Aorta (tissue), 5 donors: ENCODE measurements at places on chromosomes 5 and 9. TPM values are rescaled to one million over a fixed set of nuclear protein-coding genes. Genes with fewer than 3 reads are reported as not detected.

DNA sequence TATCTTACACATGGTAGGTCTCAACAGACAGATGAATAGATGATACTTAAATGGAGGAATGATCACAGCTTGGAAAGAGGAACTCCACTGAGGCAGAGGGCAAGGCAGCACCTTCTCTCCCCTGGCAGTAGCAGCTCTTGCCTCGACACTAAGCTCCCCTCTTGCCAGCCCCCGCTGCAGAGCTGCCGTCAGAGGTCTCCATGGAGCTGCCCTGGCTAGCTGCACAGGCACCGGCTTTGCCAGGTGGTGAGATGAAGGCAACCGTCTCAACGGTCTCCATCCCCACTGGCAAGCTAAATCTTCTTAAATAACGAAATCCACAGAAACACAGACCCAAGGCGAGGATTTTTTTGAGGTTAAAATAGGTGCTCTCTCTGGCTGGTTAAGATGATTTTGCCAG, 81.2 kb downstream of the CRB2 start:
- no peak overlapping the region for H3K27ac ChIP-seq
- no peaks in the 10 kb centered on the region for H3K4me1 ChIP-seq
- no peak for DNase-seq
- H3K4me3 ChIP-seq, result no peak overlapping the region
- no peaks in the 10 kb centered on the region for H3K27me3 ChIP-seq

The TAF11L14 gene
- total RNA-seq, result not detected

DNA sequence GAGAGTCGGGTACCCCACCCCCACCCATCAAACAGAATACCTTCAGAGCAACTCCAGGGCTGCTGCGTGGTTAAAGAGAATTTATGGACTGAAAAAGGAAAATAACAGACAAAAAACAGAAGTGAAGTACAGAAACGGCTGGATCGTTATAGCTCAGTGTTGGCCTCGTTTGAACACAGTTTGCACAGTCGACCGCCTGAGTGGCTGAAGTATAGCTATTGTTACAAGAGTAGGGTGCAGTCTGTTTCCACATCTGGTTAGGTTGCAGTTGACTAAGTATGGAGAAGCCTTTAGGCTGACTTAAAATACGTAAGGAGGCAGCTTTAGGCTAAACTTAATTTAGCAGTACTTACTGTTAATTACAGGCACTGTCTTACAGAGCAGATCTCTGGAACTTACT, 121.2 kb downstream of the GCNT1 start:
- DNase-seq, result no peak
- no peak overlapping the region for H3K4me3 ChIP-seq
- no peaks in the 10 kb centered on the region for H3K27me3 ChIP-seq
- no peaks in the 10 kb centered on the region for H3K4me1 ChIP-seq
- no peaks in the 10 kb centered on the region for H3K36me3 ChIP-seq

GRCh38 chr5:68333649-68334552, 118.3 kb downstream of the PIK3R1 start:
- no peaks in the 10 kb centered on the region for H3K36me3 ChIP-seq
- H3K4me3 ChIP-seq, result no peak overlapping the region
- H3K4me1 ChIP-seq, result no peaks in the 10 kb centered on the region
- H3K27me3 ChIP-seq, result no peaks in the 10 kb centered on the region
- DNase-seq, result no peak
- H3K27ac ChIP-seq, result no peak overlapping the region

- no peaks in the 10 kb centered on the region for H3K27me3 ChIP-seq
- H3K4me3 ChIP-seq, result no peak overlapping the region
- H3K36me3 ChIP-seq, result no peaks in the 10 kb centered on the region
- H3K27ac ChIP-seq, result peak overlapping the region; percentile 28
Observed at GRCh38 chr5:42840269-42840668, 28.6 kb upstream of the SELENOP start.

The NANS gene
- 40.8 TPM for total RNA-seq

GRCh38 chr5:138666226-138666742, 86.9 kb upstream of the CTNNA1 start:
- H3K36me3 ChIP-seq, result no peaks in the 10 kb centered on the region
- no peaks in the 10 kb centered on the region for H3K4me1 ChIP-seq
- no peaks in the 10 kb centered on the region for H3K27me3 ChIP-seq
- no peak overlapping the region for H3K27ac ChIP-seq
- DNase-seq, result no peak

- no peak overlapping the region for H3K4me3 ChIP-seq
- DNase-seq, result no peak
- no peaks in the 10 kb centered on the region for H3K27me3 ChIP-seq
- no peak overlapping the region for H3K27ac ChIP-seq
Observed at GRCh38 chr5:13478831-13479465, 465.5 kb downstream of the DNAH5 start.

The FAM221B gene
- not detected for total RNA-seq

DNA sequence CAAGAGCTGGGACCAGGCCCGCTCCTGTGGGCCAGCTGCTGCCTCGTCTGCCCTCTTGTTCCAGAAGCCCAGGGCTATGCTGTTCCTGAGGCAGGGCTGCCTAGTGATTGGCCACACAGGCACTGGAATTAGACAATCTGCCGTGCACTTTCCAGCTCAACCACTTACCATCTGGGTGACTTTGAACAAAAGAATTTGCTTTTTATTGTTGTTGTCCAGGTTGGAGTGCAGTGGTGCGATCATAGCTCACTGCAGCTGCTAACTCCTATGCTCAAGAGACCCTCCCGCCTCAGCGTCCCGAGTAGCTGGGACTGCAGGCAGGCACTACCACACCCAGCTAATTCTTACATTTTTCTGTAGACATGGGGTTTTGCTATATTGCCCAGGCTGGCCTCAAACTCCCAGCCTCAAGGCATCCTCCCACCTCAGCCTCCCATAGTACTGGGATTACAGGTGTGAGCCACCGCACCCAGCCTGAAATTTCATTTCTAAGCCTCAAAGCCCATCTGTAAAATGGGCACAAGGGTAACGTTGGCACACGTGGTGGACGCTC, 1.2 kb upstream of the NEK6 start:
- no peaks in the 10 kb centered on the region for H3K36me3 ChIP-seq
- peaks cover 2% of the 10 kb centered on the region for H3K4me1 ChIP-seq
- no peaks in the 10 kb centered on the region for H3K27me3 ChIP-seq
- H3K27ac ChIP-seq, result no peak overlapping the region
- no peak overlapping the region for H3K4me3 ChIP-seq

GRCh38 chr5:177427211-177427822, 841 bp downstream of the GRK6 start:
- H3K4me1 ChIP-seq, result peaks cover 3% of the 10 kb centered on the region
- no peak overlapping the region for H3K27ac ChIP-seq
- no peak for DNase-seq
- no peaks in the 10 kb centered on the region for H3K36me3 ChIP-seq

DNA sequence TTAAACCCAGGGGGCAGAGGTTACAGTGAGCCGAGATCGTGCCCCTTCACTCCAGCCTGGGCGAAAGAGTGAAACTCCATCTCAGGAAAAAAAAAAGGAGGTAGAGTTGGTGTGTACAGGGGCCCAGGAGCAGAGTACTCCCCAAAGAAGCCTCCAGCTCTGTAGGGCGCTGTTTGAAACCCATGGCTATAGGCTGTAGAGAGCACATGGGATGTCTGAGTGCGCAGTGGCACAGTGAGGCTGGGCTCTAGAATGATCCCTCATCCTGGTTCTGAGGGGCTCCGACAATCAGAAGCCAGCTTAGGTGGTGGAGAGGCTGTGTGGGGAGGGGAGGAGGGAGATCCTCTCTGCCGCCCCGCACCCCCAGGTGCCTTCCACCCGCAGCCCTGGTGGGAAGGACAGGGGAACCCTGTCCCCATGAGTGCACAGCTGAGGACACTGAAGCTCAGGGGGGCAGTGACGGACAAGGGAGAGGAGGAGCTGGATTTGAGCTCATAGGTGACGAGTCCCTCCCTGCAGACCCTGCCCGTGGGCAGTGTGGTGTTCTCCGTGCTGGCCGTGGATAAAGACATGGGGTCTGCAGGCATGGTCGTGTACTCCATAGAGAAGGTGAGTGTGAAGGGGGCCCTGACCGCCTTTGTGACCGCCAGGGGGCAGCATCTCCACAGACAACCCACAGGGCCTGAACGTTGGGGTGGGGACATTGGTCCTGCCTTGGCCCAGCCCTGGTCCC, 24.6 kb downstream of the CDHR2 start:
- no peak overlapping the region for H3K4me3 ChIP-seq
- H3K27ac ChIP-seq, result no peak overlapping the region
- no peaks in the 10 kb centered on the region for H3K4me1 ChIP-seq
- no peaks in the 10 kb centered on the region for H3K27me3 ChIP-seq

GRCh38 chr5:179337796-179338676, 7.2 kb downstream of the ADAMTS2 start:
- peak; percentile 12 for DNase-seq
- H3K27me3 ChIP-seq, result no peaks in the 10 kb centered on the region
- no peak overlapping the region for H3K4me3 ChIP-seq
- no peak overlapping the region for H3K27ac ChIP-seq
- H3K4me1 ChIP-seq, result no peaks in the 10 kb centered on the region

DNA sequence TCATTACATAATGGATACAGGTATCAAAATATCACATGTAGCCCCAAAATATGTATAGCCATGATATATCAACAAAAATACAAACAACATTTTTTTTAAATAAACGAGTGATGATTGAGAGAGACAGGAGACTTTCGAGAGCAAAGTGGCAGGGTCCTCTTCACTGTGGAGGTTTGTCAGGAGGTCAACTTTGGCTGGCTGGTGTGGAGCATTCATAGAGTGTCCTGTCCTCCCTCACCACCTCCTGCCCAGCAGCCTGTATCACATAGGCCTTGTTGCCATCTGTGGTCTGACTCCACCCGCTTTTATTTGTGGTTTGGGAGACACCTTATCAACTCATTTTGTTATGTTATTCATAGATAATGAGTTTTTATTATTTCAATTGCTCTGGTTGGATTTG, 206.9 kb downstream of the SYK start:
- no peaks in the 10 kb centered on the region for H3K4me1 ChIP-seq
- H3K4me3 ChIP-seq, result no peak overlapping the region
- no peak overlapping the region for H3K27ac ChIP-seq
- DNase-seq, result no peak
- H3K27me3 ChIP-seq, result no peaks in the 10 kb centered on the region
- H3K36me3 ChIP-seq, result no peaks in the 10 kb centered on the region

DNA sequence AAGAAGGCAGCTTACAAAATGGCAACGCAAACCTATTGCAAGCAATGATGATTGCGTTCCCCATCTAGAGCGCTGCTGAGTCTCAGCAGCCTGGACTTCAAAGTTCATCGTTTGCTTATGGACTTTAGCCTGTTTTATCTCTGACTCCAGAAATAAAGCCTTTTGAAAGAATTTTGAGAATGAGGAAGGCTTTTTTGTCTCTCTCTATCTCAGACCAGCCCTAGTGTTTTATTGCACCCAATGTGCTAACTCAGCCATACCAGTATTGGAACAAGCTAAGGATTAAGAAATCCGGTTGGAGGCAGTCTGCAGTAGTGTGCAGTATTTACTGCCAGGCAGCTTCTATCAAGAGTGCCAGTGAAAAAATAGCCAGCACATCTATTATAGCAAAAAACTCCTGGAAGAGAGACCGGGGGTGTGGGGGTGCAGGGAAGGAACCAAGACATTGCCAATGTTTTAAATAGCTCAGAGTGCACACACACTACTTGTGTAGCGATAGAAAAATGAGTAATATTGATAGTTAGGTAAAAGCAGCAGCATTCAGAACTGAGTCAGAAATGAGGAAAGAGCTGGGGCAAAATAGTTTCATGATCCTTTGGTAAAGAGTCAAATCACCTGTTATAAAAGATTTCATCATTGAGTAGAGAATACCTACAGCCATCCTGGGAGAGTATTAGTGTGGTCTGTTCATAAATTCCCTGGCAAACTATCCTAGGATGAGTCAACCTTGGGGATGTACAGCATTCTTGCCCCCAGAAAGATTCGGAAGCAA, 219.0 kb downstream of the ZNF608 start:
- H3K4me1 ChIP-seq, result no peaks in the 10 kb centered on the region
- H3K27ac ChIP-seq, result no peak overlapping the region
- no peak overlapping the region for H3K4me3 ChIP-seq
- H3K36me3 ChIP-seq, result no peaks in the 10 kb centered on the region
- peak; percentile 47 for DNase-seq

GRCh38 chr5:14216902-14217301, 73.8 kb downstream of the TRIO start:
- H3K36me3 ChIP-seq, result no peaks in the 10 kb centered on the region
- H3K27me3 ChIP-seq, result no peaks in the 10 kb centered on the region
- H3K27ac ChIP-seq, result peak overlapping the region; percentile 20

- H3K36me3 ChIP-seq, result no peaks in the 10 kb centered on the region
- no peak for DNase-seq
- no peak overlapping the region for H3K4me3 ChIP-seq
- H3K27me3 ChIP-seq, result no peaks in the 10 kb centered on the region
Observed at GRCh38 chr9:114001410-114001685, 76.8 kb downstream of the AMBP start.

DNA sequence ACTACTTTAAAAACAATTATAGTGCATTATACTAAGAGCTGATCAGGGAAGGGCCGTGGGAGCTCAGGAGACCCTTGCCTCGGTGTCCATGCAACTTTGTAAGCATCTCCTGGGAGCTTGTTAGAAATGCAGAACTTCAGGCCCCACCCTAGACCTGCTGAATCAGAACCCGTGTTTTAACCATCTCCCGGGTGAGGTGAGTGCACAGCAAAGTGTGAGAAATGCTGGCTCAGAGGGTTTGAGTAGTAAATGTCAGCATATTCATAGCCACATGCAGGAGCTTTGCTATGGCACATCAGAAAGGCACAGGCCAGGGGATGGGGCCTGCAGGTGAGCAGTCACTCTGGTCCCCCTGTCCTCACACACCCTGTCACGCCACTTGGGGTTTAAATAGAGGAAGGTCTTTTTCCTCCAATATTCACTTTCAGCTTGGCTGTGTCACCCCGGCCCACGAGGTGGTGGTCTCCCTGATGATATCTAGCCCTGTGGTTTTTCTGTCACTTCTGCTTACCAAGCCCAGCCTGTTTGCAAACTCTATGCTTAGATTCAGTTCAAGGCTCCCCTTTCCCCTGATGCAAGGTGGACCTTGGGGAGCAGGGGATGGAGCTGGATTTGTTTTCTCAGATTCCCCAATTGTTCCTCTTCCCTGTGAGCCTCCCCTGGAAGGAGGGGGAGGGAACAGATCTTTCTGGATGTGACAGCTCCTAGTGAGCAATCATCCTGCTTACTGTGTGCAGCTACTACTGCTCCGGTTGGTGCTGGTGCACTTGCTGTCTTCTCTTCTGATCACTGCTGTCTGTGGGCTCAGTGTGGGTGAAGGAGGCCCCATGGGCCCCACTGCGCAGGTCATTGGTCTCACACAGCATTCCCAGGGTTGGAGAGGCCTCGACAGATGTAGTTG, 51.8 kb upstream of the TGFBR1 start:
- H3K27me3 ChIP-seq, result no peaks in the 10 kb centered on the region
- H3K27ac ChIP-seq, result no peak overlapping the region
- H3K4me1 ChIP-seq, result no peaks in the 10 kb centered on the region
- no peak overlapping the region for H3K4me3 ChIP-seq
- no peaks in the 10 kb centered on the region for H3K36me3 ChIP-seq

DNA sequence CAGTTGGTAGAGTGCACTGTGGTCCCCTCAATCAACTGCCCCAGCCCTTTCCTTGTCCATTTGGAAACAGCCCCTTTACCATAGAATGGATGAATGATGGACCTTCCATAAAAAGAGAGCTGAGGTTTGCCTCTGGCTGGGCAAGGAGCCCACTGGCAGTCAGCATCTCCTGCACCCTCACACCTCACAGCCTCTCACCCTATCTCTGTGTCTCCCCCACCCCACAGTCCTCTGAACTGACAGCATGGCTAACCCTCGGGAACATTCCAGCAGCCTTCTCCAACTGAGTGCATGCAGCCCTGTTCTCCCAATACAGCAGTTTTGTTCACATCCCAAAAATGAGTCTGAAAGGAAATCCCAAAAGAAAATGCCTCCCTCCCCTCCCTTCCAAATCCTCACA, 51.7 kb downstream of the RETREG1 start:
- H3K27ac ChIP-seq, result no peak overlapping the region
- no peak overlapping the region for H3K4me3 ChIP-seq
- DNase-seq, result no peak
- no peaks in the 10 kb centered on the region for H3K4me1 ChIP-seq
